ENCODE measurements at places on chromosomes 7 and 10. TPM values are rescaled to one million over a fixed set of nuclear protein-coding genes. Genes with fewer than 3 reads are reported as not detected.

Gene CYP26C1
- total RNA-seq: 1.1 TPM

Gene FASTK
- total RNA-seq: 67.0 TPM

Gene FAM131B
- 1.6 TPM for total RNA-seq

Gene CYP3A7
- not detected for total RNA-seq

Gene PITX3
- total RNA-seq: not detected

Gene TRIM50
- total RNA-seq: not detected

Gene CPEB3
- 1.6 TPM for total RNA-seq
